ENCODE measurements at places on chromosomes 16 and 17. TPM values are rescaled to one million over a fixed set of nuclear protein-coding genes. Genes with fewer than 3 reads are reported as not detected.

- no peak for DNase-seq
These were observed 55.8 kb downstream of the ZFHX3 start for GRCh38 chr16:72992142-72992601.

GRCh38 chr16:64269756-64270155 is 852.1 kb downstream of the CDH11 start:
- DNase-seq: no peak

DNA sequence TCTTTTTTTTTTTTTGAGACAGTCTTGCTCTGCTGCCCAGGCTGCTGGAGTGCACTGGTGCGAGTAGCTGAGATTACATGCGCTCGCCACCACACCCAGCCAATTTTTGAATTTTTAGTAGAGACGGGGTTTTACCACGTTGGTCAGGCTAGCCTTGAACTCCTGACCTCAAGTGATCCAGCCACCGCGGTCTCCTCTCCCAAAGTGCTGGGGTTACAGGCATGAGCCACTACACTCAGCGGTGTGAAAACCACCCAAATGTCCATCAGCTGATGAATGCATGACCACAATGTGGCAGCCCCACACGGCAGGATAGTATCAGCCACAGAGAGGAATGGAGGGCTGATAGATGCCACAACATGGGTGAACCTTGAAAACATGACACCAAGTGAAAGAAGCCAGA is 2.1 kb downstream of the P2RX5 start:
- no peak for DNase-seq

Gene C17orf100
- 0.32 TPM for total RNA-seq

Gene KRT15
- total RNA-seq: 6.0 TPM

Measured in NCI-H460 (cell line).